ENCODE measurements at places on chromosomes 1 and 21. TPM values are rescaled to one million over a fixed set of nuclear protein-coding genes. Genes with fewer than 3 reads are reported as not detected.

The TNFSF4 gene
- not detected for polyA plus RNA-seq

The KIF21B gene
- polyA plus RNA-seq: 1.4 TPM

The KCNT2 gene
- 3.4 TPM for polyA plus RNA-seq

The CELA2B gene
- polyA plus RNA-seq: not detected

The HCRTR1 gene
- not detected for polyA plus RNA-seq

The KCNA3 gene
- not detected for polyA plus RNA-seq

The TSPAN2 gene
- 10.4 TPM for polyA plus RNA-seq

The SFN gene
- polyA plus RNA-seq: not detected

The SLC2A5 gene
- 1.9 TPM for polyA plus RNA-seq

The BEST4 gene
- not detected for polyA plus RNA-seq

The CIART gene
- polyA plus RNA-seq: 32.2 TPM

The OPRD1 gene
- polyA plus RNA-seq: not detected

The GPR25 gene
- polyA plus RNA-seq: not detected
